ENCODE measurements at places on chromosomes 2 and 18.

DNA sequence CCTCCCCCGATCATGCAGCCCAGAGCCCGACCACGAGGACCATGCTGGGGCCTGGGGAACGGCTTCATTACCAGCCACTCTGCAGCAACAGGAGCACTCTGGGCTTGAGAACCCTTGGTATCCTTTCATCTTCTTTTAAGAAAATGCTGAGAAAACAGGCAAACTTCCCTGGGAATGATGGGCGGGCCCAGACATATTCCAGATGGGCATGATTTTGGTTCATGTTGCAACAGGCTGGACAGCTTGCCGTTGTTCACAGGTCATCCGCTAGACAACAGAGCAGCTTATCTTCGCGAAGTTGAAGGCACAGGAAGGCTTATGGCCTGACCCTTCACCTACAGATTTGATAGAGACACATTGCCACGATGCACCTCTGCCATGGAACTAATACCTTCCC, 121.0 kb downstream of the KLHL29 start:
- DNase-seq, result no peak

- no peak for DNase-seq
Observed at GRCh38 chr2:226740039-226740648, 59.5 kb downstream of the IRS1 start.

GRCh38 chr2:71884303-71885042, 263.2 kb downstream of the CYP26B1 start:
- peak; percentile 4 for DNase-seq

DNA sequence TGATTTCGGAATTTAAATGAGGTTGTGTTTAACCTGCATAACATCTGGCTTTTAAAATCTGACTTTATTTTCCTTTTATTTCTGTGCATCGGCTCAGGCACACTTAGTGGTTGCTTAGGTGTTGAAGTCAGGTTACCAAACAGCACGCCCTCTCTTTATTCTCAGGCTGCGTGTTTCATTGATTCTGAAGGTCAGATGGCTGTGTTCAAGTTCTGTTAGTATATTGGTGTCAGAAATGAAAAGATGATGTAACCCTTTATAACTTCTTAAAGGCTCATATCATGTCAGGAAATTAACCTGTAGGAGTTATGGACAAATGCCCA, 246.5 kb downstream of the LDLRAD4 start:
- peak; percentile 11 for DNase-seq

DNA sequence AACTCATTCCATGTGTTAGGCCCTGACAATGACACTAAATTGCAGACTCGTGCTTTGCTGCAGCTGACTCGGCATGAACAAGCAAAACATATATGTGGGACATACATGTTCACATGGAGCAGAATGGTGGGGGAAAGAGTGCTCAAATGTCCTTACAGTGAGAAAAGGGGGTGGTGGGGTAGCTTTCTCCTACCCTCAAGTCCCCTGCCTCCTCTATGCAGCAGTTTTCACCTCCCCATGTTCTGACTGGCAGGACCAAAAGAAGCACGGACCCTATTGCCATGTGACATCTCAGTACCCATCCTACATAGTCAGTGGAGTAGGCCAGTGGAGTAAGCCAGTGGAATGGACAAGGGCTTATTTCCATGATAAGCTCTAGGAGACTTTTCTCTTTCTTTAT, 259.3 kb downstream of the TTC32 start:
- no peak for DNase-seq

GRCh38 chr18:29560270-29560669, 1383.3 kb upstream of the CDH2 start:
- DNase-seq, result peak; percentile 42

GRCh38 chr2:40036241-40036640, 257.2 kb upstream of the THUMPD2 start:
- DNase-seq, result no peak

- no peak for DNase-seq
Observed at GRCh38 chr2:219508971-219509779, 5.1 kb upstream of the ASIC4 start.

DNA sequence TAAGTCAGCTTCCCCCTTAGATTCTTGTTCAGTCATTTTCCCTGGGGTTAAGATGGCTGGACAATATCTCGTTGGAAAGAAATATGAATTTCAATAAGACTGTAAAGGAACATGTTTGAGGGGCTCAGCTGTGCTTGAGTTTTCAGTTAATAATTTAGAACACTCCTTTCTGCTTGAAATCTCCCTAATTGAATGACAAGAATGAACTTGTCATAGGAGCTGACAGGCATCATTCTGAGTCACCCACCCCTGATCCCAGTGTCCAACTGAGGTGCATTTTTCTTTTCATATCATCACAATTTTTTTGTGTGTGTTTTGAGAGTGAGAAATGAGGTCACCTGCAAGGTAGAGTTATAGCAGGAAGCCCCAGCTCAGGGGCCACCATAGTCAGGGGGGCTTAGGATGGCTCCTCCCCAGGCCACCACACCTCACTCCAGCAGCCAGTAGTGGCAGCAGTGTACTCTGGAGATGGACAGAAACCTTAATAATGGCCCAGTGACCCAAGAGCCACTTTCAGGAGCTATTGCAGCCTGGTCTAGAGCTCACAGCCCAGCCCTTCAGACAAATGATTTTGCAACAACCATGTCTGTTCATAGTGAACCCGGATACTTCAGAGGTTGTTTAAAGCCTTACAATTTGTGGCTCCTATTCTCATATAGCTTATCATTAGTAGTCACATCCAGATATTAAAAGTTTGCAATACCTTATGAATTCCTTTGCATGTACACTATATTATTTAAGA, 174.5 kb downstream of the MAIP1 start:
- DNase-seq, result no peak

GRCh38 chr2:129757915-129758783, 221.3 kb upstream of the RAB6C start:
- no peak for DNase-seq

DNA sequence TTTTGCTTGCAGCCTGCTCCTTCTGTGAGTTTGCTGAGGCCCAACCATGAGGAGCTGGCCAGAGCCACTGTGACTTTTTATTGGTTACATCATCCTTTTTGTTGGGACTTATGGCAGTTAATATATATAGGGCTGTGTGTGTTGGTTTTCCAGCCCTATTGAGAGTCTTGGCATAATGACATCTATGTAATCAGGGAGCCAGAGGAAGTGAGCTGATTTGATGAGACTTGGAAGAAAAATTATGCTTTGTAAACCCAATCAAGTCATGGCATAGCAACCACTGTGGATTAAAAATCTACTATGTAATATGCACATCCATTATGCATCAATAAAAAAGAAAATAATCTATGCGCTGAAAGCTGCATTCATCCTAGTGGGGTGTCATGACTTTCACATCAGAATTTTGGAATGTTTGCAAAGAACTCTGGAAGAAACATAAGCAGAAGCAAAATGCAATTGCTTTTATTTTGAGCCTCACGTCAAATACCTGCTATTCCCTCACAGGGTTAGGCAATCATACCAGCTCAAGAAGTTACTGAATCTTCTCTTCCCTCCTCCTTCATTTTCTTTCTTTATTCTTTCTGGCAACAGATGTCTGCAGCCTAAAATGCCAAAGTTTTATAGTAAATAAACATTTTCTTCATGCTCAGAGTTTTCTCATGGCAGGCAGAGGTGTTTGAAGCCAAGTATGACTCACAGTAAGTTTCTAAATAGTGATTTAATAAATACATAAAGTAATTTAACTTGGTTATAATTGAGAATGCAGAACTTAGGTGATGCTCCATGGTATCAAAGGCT, 308.5 kb downstream of the KCNS3 start:
- DNase-seq, result no peak

- no peak for DNase-seq
Observed at GRCh38 chr18:65230311-65230710, 520.5 kb upstream of the CDH7 start.

DNA sequence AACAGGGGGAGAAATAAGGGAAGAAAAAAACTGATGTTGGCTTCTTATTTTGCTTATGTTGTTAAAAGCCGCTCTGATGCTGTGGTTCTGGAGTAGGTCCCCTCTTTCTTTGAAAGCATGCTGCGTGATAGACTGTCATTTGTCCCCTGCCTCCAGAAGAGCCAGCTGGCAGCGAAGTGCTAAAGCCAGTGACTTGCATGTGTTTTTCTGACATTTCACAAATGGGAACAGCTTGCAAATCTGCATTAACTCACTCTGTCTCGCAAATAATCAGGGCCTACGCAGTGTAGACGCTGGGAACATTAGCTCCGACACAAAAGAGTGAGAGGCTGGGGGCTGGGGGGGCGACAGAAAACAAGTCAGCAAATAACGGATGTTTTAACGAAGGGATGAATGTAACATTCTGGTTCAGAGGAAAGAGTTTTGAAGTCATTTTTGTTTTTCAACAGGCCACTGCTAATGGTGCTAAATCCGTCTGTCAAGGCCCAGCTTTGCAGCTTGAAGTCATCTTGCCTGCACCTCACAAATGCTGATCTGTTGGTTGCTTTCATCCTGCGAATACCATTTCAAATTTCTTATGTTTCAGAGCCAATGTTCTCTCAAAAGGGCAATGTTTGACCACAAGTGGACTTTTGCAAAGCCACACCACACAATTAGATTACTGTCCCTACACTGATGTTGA, 68.8 kb upstream of the PIK3C3 start:
- no peak for DNase-seq

DNA sequence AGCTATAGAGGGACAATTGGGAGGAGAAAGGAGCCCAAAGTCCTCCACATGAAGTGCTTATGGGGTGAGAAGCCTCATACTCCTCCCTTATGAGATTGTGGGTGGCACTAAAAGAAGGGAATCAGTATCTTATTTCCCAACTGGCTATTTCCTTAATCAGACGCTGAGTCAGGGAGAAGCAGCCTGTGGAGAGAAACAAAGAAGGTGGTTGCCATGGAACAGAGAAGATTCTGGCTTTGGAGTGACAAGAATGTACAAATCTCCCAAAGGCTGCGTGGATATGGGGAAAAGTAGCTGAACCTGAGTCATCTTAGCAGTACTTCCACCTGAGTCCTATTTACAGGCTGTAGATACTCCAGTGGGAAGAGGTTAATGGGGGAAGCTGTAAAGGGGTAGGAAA, 115.8 kb upstream of the CWC22 start:
- DNase-seq, result peak; percentile 32

- no peak for DNase-seq
Observed at GRCh38 chr2:151060287-151060686, 201.4 kb downstream of the RBM43 start.

DNA sequence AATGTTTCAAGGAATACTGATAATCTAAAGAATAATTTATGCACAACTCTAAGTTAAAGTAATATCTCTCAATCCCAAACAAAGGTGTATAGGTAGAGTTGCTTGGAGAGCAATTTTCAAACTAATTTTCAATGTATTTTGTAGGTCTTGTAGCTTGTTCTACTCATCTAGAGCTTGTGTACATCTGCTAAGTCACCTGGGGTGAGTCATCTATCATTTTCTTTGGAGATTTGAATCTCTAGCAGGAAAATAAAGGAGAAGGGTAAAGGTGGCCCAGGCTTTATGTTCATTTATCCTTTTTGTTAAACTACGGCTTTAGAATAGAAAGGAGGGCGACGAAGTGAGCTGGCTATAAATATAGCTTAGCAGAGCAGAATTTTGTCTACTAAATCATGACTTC, 76.8 kb upstream of the THUMPD2 start:
- no peak for DNase-seq

DNA sequence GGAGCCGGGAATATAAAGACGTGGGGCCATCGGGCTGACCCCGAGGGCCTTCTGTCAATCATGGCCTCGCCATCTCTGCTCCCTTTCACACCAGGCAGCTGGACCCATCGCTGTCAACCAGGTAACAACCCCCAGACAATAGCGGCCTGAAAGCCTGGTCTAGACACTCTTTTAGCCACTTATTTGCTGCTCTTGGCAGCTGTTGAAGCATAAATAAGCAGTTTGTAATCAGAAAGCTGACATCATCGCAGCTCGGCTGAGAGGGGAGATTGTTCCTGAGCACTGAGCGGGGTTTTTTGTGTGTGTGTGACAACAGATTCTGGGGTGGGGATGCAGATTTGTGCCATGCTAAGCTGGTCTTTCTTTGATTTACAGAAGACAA, 423.6 kb upstream of the POU3F3 start:
- no peak for DNase-seq

- DNase-seq, result no peak
Observed at GRCh38 chr2:202933139-202933510, 21.1 kb downstream of the CARF start.

DNA sequence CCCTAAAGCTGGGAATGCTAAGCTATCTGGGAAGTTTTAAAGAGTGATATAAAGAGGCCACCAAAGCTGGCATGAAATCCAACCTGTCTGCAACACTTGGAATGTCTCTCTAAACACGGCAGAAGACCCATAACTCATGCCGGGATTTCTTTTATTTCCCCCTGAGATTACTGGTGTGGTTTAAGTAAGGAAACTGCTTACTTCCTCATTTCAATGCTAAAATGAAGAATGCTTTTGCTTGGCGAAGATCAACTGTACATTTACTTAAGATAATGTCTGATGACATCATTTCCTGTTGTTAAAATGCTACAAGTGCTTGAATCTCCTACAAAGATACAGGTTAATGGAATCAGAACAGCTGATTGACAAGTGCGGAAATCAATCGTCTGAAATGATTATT, 353.8 kb upstream of the SALL3 start:
- peak; percentile 55 for DNase-seq

GRCh38 chr2:77479895-77480294, 42.3 kb downstream of the LRRTM4 start:
- no peak for DNase-seq

DNA sequence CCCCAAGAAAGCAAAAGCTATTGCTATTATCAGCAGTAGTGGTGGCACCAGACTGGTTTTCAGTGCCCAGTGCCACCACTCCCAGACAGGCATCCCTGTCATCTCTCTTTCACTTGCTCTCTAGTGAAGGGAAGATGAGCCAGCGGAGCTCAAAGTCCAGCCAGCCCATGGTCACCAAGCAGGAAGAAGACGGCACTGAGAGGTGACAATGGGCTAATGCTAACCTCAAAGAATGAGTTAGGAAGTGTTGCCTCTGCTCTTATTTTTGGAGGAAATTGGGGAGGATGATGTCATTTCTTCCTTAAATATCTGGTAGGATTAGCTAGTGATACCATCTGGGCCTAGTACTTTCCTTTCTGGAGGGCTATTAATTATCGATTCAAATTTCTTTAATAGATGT, 1.7 kb downstream of the SP140 start:
- DNase-seq, result no peak

- DNase-seq, result no peak
Observed at GRCh38 chr2:149885946-149886345, 298.4 kb upstream of the MMADHC start.
